ENCODE measurements at places on chromosomes 13 and 19.

DNA sequence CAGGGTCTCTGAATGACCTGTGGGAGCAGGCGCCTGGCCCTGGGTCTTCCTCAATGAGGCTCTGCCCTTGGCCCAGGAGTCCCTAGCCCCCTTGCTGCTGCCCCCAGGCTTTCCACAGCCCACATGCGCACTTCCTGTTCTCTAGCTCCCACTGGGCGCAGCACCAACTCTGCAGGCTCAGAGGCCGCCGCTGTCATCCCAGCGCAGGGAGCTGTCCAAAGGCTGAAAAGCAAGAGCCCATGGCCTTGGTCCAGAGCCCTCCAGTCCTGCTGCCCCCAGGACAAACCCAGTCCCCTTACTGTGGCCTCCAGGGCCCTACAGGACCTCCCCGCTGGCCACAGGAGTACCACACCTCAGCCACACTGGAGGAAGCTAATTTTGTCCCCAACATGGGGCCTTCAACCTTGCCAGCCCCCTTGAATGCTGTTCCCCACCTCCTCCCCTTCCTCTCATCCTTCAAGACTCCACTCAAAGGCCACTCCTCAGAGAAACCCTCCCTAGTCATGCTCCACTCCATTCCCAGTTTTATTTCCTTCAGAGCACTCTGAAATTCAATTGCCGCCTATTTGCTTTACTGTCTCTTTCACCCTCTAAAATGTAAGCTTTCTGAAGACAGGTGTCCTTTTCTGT is 8.0 kb upstream of the POU2F2 start:
- DNase-seq, result no peak

- DNase-seq, result peak; percentile 51
Measured at GRCh38 chr19:34364830-34365462, at the start of gene GPI. TSS of gene GPI (plus strand) at chr19:34365196. CDS start at chr19:34365267, 71 bp downstream.

DNA sequence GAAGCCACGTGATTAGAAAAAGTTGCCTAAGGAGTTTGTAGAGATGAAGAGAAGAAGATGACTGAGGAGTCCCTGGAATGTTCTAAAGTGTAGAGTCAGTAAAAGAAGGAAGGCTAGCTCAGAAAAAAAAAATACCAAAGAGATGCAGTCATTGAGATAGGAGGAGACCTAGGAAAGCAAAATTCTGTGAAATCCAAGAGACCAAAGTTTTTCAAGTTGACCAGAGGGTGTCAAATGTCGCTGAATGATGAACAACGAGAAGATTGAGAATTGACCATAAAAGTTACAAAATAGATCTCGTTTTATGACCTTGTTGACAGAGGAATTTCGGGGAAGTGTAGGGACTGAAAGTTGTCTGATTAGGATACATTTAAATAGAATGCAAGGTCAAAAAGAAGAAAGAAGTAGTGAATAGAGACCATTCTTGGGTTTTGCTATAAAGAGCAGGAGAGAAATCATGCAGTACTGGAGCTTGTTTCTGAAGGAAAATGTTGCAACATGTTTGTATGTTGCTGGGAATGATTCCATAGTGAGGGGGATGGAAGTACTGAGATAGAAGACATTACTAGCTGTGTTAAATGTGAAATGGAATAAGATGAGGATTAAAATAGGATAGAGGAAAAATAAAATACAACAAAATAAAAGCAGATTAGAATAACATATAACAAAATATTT is 30.2 kb upstream of the HTR2A start:
- no peak for DNase-seq

DNA sequence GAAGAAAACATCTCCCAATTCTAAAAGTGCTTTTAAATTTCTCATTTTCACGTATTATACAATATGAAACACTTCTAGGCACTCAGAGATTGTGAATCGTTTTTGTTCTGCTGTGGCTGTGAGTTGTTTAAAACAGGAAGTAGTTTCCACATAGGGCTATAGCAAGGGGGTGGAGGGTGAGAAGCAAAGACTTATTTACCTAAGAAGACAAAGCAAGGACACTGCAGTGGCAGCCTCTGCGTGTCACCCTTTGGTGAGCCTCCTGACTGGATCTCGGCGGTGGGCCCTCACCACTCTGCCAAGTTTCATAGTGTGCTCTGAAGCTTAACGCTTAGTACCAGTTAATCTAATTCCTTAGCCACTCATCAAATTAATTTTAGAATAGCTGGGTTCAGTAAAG is 56.8 kb downstream of the TNFSF13B start:
- DNase-seq, result no peak

- no peak for DNase-seq
Measured at GRCh38 chr19:33414667-33415605, 41.4 kb downstream of the CEBPG start.

DNA sequence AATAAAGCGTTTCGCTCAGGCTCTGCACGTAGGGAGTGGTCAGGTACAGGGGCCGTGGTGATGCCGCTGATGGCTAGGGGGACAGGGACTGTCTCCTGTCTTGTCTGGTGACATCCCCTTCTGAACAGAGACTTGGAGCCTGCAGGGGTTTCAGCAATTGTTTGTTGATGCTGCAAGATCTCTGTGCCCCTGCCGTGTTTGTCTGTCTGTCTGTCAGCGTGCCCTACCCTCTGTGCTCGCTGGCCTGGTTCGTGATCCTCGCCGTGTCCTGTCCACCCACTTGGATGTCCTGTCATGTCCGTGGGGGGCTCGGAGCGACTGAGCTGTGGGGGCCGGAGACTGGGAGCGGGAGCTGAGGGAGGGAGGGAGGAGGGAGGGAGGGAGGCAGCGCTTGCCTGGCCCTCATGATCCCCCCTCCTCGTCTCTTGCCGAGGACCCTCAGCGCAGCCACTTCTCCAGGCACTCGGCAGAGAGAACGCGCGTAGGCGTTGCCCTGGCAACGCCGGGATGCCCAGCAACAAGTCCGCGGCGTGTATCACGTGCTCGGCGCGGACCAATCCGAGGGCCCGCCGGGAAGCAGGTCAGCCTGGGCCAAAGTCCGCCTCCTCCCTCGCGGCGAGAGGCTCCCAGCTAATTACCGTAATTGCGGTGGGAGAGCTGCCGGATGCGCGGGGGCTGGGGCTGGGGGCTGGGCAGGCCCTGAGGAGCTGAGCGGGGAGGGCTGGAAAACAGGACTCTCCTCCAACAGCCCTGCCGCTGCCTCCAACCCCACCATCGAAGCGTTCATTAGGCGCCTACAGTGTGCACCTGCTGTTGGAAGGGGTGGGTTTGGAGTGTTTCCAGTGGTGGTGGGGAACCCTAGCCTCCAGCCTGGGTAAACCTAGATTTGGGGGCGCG is 31.9 kb upstream of the FEM1A start:
- peak; percentile 64 for DNase-seq

GRCh38 chr19:31292639-31293185 is 56.5 kb downstream of the TSHZ3 start:
- DNase-seq, result no peak

DNA sequence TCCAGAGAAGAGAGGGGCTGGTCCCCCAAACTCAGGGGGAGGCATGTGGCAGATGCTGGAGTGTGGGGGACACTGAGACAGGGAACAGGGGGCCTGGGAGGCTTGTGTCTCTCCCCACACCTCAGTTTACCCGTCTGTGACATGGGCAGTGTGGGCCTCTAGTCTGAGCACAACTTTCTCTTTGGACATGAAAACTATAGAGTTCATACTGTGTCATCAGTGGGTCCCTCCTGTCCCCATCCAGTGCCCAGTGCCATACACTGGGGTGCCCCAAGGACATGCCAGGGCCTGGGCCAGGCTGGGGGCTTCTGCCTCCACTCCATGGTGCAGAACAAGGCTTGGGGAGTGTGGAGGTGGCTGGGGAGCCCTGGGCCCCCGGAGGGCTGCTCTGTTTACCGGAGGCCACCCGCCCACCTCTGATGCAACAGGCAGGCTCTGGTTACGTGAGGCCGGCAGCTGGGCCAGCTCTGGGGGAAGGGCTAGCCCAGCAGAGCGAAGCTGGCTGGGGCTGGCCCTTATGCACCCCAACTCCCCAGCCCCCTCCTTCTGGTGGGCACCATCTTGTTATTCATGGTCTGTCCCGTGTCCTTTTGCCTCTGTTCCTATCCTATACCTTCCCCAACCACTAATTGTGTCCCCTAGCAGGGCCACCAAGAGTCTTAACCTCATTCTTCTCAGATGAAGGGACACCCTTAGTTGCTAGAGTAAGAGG is 1.9 kb upstream of the MEF2B start:
- no peak for DNase-seq

GRCh38 chr19:54262470-54262869 is 5.4 kb upstream of the LILRB5 start:
- no peak for DNase-seq

DNA sequence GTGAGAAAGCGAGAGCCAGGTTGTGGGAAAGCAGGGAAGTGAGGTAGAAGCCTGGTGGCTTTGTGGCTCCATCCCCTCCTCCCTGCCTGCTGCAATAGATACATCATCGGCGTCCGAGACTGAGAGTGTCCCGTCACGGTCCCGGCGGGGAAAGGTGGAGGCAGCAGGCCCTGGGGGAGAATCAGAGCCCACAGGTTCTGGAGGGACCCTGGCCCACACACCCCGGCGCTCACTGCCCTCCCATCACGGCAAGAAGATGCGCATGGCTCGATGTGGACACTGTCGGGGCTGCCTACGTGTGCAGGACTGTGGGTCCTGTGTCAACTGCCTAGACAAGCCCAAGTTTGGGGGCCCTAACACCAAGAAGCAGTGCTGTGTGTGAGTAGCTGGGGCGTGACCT is 5.1 kb downstream of the KMT2B start:
- no peak for DNase-seq

GRCh38 chr13:69168436-69168835 is 939.2 kb upstream of the ATXN8OS start:
- no peak for DNase-seq

GRCh38 chr13:42548731-42549551 is 25.0 kb upstream of the TNFSF11 start:
- DNase-seq, result no peak

GRCh38 chr13:111114362-111115060 is 599 bp upstream of the ARHGEF7 start:
- no peak for DNase-seq

- no peak for DNase-seq
Measured at GRCh38 chr13:93249364-93250306, 23.0 kb downstream of the GPC6 start.

DNA sequence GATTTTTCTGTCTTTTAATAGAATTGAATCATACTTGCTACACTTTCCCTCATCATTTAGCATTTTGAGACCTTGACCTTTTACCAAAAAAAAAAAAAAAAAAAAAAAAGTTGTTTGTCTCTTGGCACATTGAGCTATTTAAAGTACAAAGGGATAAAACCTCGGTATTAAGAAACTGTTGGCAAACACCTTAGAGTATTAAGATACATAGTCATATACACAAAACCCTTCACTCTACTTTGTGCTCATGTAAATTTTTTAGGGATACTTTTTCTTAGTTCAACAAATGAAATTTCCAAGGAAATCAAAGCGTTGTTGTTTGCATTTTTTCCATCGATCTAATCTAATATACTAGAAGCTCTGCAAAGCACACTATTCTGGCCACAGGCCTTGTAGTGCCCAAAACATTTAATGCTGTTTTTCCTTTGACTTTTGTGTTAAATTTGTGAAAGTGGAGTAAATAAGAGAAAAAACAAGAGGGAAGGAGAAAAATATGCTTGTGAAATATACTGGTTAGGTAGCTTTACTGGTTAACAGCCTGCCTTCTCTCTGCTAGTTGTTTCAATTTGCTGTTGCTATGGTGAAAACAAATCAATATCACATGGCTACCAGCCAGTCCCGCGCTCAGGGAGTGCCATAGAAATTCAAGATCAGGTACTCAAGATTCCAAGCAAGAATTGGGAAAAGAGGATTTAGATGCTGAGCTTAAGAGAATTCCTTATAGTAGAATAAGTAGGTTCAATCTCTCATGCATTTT is 2.6 kb downstream of the MBNL2 start:
- DNase-seq, result no peak

DNA sequence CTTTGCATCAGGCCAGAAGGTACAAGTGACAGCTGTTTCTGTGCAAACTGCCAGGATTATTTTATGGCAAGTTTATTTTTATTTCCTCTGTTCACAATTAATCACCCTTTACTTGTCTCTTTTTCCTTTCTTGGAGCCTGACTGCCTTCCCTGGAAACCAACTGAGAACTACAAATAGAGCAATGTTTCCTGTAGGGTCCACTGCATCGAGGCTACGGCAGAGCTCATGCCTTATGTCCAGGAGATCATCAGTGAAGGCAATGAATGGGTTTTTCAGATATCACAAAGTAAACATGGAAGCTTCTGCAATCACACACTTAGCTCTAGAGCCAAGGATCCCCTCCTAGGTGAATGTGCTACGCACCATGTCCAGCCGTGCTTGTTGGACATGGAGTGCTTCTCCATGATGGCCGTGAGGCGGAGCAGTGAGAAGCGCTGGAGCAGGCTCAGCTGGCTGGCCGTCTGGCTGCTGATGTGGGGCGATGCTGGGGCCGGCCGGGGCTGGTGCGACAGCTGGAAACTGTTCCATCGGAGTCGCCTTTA is 110.9 kb downstream of the KL start:
- no peak for DNase-seq

GRCh38 chr13:25847145-25847544 is 204.7 kb downstream of the SHISA2 start:
- DNase-seq, result no peak

DNA sequence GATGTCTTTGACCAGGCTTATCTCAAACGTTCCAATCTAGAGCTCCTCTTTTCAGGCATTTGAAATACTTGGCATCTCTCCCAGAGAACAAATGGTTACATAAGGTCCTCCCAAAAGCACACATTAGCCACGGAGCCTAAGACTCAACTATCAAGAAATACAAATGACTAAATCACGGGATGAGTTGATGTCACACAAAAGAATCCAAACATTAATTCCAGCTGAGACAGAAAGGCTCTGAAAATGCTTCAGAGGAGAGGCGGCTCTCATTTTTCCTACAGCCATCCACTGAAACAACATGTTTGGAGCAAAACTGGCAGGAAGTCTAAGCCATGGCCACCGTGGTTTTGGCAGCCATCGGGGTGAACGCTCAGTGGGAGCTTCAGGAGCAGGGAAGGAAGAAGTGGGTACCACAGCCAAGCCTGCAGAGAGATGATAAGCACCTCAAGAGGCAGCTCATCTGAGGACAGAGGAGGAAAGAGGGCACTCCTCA is 122.5 kb downstream of the STK24 start:
- no peak for DNase-seq

- no peak for DNase-seq
Measured at GRCh38 chr13:49279885-49280284, 32.2 kb downstream of the CDADC1 start.

GRCh38 chr13:76455960-76456359 is 430.2 kb downstream of the KCTD12 start:
- DNase-seq, result no peak

- no peak for DNase-seq
Measured at GRCh38 chr19:58395979-58396627, 647 bp downstream of the RNF225 start.

- no peak for DNase-seq
Measured at GRCh38 chr13:31733066-31733465, 6.3 kb upstream of the RXFP2 start.

GRCh38 chr19:57850553-57851017 is 926 bp downstream of the ZNF587 start:
- peak; percentile 3 for DNase-seq

Data from stimulated activated CD4-positive, alpha-beta T cell treated with anti-CD3 and anti-CD28 coated beads, TNF-alpha, amount 100 ng/mL, for 48 hours (primary cell).